ENCODE measurements at places on chromosomes 5 and 9. TPM values are rescaled to one million over a fixed set of nuclear protein-coding genes. Genes with fewer than 3 reads are reported as not detected.

ZNF169 gene
- total RNA-seq = 2.9 TPM

LRSAM1 gene
- total RNA-seq = 16.0 TPM

DYNC2I2 gene
- total RNA-seq = 43.4 TPM

ECPAS gene
- total RNA-seq = 149 TPM

MGAT4B gene
- 207 TPM for total RNA-seq

FBN2 gene
- 146 TPM for total RNA-seq

LURAP1L gene
- 25.4 TPM for total RNA-seq

HCN1 gene
- 0.03 TPM for total RNA-seq

UBE2R2 gene
- 27.7 TPM for total RNA-seq

ISL1 gene
- total RNA-seq = 0.20 TPM

ANXA2R gene
- total RNA-seq = 1.8 TPM

FCN1 gene
- total RNA-seq = not detected

ENTR1 gene
- 45.6 TPM for total RNA-seq

GHR gene
- total RNA-seq = 6.2 TPM

ACOT12 gene
- 1.1 TPM for total RNA-seq

PITX1 gene
- 3.5 TPM for total RNA-seq

CCDC183 gene
- 0.52 TPM for total RNA-seq

LVRN gene
- 0.36 TPM for total RNA-seq

C5orf46 gene
- total RNA-seq = 12.3 TPM

ST8SIA4 gene
- 0.30 TPM for total RNA-seq

CCDC192 gene
- not detected for total RNA-seq

All from smooth muscle cell of the pulmonary artery (primary cell).